Diencephalon (tissue), 1 donor: ENCODE measurements at places on chromosomes 2 and 18. TPM values are rescaled to one million over a fixed set of nuclear protein-coding genes. Genes with fewer than 3 reads are reported as not detected.

ZNF892 gene
- 28.8 TPM for total RNA-seq

REEP1 gene
- 200 TPM for total RNA-seq

SCYGR4 gene
- total RNA-seq = not detected

OTOF gene
- total RNA-seq = 4.6 TPM

C2orf68 gene
- 29.1 TPM for total RNA-seq

TLX2 gene
- total RNA-seq = not detected

COL4A3 gene
- total RNA-seq = 1.8 TPM

LCT gene
- total RNA-seq = not detected

SLC9A4 gene
- total RNA-seq = 0.69 TPM

ACVR1C gene
- total RNA-seq = 3.5 TPM

SLC4A3 gene
- 50.5 TPM for total RNA-seq
